ENCODE measurements at places on chromosomes 5 and 9.

DNA sequence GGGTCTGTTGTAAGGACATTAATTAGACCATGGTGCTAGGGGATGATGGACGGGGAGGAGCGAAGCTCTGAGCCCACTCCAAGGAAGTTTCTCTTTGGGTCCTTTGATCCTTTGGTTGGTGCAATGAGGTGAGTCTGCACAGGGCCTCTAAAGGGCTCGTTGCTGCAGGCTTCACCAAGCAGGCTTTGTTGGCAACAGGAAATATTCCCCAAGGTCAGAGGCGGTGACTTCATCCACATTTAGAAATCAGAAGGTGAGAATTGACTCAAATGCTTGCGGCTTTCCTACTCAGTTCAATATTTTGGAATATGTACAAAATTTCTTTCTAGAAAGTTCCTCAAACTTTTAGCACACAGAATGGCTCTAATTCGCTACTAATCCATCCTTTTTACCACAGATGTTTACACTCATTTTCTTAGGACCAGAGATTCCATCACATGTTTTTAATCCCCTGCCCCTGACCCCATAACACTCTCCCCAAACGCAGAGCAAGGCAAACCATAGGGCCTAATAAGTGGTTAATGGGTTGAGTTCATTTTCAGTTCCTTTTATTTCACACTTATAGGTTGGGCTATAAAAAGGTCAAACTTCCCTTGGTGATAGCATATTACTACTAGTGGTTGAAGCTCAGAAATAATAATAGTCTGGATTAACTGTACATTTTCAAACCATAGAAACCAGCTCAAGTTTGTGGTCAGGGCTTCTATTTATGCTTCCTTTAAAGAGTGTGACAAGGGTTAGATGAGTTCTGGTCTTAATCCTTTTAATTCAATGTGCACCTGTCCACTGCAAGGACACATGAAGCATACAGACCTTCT is 37.3 kb upstream of the TMEM252 start:
- DNase-seq = no peak

DNA sequence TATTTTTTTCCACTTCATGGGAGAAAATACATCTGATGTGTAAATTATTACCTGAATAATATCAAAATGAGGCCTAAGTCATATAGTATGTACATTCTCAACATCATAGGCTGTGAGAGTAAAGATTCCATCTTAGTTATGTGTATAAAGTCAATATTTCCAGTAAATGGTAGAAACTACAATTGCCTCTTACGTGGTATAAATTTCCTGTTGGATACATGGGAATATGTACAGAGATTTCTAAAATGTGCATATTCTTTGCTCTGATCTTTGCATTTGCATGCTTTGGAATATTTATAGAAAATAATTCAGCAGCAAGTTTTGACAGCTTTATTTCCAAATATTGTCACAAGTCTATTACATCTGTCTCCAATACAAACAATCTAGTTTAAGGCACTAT is 78.8 kb downstream of the GABRB2 start:
- no peak for DNase-seq

DNA sequence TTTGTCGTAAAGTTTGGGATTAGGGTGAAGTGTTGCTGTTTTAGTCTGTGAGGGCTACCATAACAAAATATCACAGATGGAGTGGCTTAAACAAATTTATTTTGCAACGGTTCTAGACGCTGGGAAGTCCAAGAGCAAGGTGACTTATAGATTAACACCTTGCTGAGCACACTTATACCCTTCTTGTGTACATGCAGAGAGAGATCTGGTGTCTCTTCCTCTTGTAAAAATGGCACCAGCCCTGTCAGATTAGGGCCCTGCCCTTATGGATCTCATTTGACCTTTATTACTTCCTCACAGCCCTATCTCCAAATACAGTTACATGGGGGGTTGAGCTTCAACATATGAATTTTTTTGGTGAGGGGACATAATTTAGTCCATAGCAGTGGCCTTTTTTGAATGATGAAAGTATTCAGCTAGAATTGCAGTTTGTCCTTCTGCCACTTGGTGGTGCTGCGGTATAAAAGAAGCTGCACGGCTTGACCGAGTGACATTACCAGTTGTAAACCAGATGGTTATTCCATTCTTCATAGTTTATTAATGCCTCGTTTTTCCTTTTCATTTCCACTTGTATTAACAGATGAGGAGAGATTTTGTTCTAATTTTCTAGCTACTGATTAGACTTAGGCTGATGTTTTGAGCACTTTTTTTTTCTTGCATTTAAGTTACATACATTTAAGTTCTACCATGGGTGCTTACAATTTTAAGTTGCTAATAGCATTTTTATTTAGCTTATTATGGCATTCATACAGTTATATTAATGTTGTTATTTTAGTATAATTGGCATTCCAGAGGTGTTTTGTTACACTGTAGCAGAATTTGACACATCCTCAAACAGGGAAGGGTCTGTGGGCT is 19.4 kb downstream of the DCP2 start:
- peak; percentile 76 for DNase-seq

GRCh38 chr9:131461166-131461565 is 41.6 kb upstream of the POMT1 start:
- no peak for DNase-seq

DNA sequence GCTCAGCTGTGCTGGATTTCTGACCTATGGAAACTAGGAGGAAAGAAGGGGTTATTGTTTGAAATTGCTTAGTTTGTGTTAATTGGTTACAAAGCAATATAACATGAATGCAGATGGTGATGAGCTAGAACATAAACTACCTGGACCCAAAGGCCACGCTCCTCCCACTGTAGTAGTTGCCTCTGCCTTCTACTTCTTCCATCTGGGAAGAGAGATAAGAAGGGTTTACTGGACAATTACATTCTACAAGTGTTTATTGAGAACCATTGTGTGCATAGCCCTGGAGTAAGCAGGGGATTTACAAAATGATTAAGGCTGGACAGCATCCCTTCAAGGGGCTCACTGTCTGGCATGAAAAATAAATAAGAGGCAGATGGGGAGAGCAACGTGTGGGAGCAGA is 355.3 kb upstream of the TRPC7 start:
- DNase-seq = no peak

- DNase-seq = no peak
Observed at GRCh38 chr9:103068753-103069152, 73.6 kb downstream of the CYLC2 start.

DNA sequence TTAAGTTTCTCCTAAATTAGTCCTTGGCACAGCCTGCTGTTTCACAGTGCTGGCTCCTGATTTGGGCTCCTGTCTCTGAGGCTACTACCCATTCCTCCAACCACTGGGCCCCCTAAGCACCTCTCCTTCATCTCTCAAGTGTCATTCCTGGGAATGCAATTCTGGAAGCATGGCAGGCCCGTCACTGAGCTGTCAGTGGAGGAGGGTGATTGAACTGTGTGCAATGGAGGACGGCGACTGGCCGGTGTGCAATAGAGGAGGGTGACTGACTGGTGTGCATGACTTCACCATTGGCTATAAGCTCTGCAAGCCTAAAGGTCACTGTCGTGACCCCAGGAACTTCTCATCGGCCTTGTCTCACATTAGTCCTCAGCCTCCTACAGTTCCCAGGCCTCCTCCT is 12.4 kb upstream of the IL17B start:
- no peak for DNase-seq

DNA sequence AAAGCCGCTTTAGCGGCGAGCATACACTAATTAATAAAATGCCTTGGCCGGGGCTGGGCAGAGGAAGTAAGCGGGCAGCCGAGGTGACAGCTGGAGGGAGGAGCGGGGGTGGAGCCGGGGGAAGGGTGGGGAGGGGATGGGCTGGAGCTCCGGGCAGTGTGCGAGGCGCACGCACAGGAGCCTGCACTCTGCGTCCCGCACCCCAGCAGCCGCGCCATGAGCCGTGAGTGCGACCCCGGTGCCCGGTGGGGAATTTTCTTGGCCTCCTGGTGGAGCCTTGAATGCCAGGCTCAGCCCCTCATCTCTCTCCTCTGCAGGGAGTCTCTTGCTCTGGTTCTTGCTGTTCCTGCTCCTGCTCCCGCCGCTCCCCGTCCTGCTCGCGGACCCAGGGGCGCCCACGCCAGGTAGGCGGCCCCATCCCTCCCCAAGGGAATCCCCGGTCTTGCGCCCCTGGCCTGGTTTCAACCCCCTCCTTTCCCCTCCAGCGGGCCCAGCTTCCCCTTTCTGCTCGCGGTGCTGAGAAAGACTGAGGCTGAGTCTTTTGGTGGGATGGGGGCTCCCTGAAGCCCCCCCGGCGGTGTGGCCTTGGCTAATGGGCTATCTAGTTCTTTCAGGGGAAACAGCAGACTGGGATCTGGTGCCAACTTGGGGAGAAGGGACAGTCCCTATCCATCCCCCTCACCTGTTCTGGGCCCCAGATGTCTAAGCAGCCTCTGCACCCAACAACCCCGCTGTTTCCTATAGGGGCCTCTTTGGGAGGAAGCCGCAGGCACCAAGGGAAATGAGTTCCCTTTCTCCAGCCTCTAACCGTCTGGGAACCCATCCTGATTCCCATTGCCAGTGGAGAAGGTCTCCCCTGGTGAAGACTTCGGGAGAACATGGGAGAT is at the start of gene PTGS1:
Gene PTGS1 (plus strand): TSS at position 156 of the 887 bp plus-strand sequence. CDS start 61 bp downstream, at position 217.
- peak; percentile 54 for DNase-seq

- peak; percentile 85 for DNase-seq
Observed at GRCh38 chr9:38079461-38080031, 10.5 kb upstream of the SHB start.

DNA sequence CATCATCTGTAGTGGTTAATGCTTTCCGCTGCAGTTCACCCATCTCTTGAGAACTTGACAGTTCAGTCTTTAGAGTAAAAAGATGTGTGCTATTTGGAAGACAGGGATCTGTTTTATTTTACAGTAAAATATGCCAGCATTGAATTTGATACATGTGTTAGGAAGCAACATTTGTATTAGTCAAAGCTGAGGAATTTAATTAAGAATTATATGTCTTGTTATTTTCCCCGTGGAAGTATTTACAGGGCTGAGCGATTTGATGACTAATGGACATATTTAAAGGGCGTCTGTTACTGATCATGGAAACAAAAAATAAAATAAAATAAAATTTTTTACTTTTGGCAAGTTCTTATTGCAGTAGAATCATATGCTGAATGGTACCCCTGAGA is 101.3 kb downstream of the PAM start:
- DNase-seq = no peak
